ENCODE measurements at places on chromosomes 3 and 15.
A peak's percentile ranks its signal among the peaks of the same experiment; 100 is the strongest.

- no peak for DNase-seq
These were observed 28.1 kb downstream of the ADIPOQ start for GRCh38 chr3:186870421-186871201.

DNA sequence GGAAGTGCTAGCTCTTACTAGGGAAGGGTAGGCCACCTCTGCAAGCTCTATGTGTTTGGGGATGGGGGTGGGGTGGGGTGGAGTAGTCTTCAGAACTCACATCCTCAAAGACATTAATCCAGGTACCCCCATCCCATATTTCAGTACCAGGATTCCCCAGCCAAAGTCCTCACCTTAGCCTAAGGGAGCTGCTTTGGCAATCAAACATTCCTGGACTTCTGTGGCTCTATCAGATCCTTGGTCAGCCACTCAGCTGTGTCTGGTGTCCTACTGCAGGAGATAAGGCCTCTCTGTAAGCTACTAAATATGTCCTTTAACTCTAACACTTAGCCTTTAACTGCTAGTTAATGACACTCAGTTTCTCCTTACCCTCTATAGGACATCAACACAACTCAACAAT is 26.9 kb downstream of the FAM240A start:
- no peak for DNase-seq

GRCh38 chr3:188421836-188422540 is 268.0 kb downstream of the LPP start:
- no peak for DNase-seq

GRCh38 chr3:188053710-188054380 is 100.1 kb upstream of the LPP start:
- no peak for DNase-seq

- DNase-seq, result peak; percentile 67
These were observed 69.8 kb downstream of the OPA1 start for GRCh38 chr3:193662757-193663322.

Measured in large intestine (tissue), 12 donors.